ENCODE measurements at places on chromosomes 4 and X. TPM values are rescaled to one million over a fixed set of nuclear protein-coding genes. Genes with fewer than 3 reads are reported as not detected.

Gene PCDH7
- total RNA-seq = 50.5 TPM

Gene CT47B1
- total RNA-seq = not detected

Gene PPEF2
- 0.04 TPM for total RNA-seq

Gene MAGEC3
- total RNA-seq = 0.04 TPM

Gene ZMAT1
- 1.9 TPM for total RNA-seq

Gene TGIF2LX
- total RNA-seq = not detected

Gene KCND1
- 0.66 TPM for total RNA-seq

Gene RASSF6
- total RNA-seq = 0.04 TPM

Gene GUCY1A1
- total RNA-seq = 16.4 TPM

Gene CTAG1B
- total RNA-seq = not detected

Gene RNF212
- 3.2 TPM for total RNA-seq
